ENCODE measurements at places on chromosomes 1 and 21.

- DNase-seq: peak; percentile 59
These were observed 26.2 kb upstream of the SCMH1 start for GRCh38 chr1:41268154-41268770.

GRCh38 chr1:48810740-48811139 lies 34.0 kb upstream of the BEND5 start:
- no peak for DNase-seq

DNA sequence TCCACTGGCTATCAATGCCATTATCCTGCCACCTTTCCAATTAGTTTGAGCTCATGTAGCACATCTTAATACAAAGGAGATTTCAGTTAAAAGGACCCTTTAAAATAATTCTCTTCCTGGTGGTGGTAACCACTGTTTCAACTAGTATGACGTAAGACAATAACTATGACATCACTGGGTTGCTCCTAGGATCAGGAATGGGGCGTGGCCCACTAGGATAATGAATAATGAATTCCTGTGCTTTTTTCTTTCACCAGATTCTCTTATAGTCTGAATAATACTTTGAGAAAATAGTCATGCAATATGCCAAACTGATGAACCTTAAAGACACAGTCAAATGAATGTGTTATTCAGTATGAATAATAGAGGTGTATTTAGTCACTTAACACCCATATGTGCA lies 10.6 kb upstream of the KIFAP3 start:
- DNase-seq: no peak

DNA sequence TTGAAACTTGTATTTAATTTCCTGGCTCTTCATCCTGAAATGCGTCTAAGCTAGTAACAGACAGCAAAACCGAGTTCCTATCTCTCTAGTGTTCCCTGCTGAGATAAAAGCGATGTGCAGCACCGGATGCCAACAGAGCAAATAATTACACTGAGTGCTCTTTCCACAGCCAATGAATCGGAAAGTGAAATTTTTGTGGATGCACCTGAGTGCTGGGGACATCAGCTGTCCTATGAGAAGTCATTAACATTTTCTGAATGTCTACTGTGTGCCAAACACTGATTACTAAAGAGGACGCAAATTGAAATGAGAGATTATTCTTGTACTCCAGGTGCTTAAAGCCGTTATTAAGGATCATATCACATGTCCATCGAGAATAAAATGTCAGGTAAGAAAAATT lies 278.0 kb downstream of the RGS7 start:
- DNase-seq: peak; percentile 89

GRCh38 chr1:182317611-182318161 lies 73.9 kb downstream of the GLUL start:
- DNase-seq: no peak

DNA sequence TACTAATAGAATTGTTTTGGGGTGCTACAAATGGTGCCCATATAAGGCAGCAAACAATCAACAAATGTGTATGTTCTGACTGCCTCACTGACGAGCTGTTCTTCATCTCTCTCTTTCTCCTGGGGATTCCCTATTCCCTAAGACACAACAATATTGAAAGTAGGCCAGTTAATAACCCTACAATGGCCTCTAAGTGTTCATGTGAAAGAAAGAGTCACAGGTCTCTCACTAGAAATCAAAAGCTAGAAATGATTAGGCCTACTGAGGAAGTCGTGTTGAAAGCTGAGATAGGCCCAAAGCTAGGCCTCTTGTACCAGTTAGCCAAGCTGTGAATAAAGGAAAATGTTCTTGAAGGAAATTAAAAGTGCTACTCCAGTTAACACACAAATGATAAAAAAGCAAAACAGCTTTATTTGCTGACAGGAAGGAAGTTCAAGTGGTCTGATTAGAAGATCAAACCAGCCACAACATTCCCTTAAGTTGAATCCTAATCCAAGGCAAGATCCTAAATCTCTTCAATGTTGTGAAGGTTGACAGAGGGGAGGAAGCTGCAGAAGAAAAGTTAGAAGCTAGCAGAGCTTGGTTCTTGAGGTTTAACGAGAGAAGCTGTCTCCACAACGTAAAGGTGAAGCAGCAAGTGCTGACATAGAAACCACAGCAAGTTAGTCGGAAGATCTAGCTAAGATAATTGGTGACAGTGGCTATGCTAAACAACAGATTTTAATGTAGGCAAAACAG lies 26.3 kb downstream of the ATP2B4 start:
- DNase-seq: no peak

DNA sequence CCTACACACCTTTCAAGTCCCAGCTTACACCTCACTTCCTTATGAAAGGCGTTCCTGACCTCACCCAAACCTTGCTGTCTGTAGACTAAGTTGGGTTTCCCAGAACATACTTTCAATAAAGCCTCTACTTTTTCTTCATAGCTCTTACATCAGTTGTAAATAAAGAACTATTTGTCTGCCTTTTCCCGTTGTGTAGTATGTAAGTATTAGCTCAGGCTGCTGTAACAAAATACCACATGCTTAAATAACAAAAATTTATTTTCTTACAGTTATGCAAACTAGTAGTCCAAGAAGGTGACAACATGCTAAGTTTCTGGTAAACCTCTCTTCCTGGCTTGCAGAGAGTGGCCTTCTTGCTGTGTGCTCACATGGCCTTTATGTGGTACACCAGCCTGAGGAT lies 86.7 kb downstream of the MAST2 start:
- DNase-seq: no peak

- DNase-seq: no peak
These were observed 12.1 kb downstream of the PTPRF start for GRCh38 chr1:43542527-43543458.

DNA sequence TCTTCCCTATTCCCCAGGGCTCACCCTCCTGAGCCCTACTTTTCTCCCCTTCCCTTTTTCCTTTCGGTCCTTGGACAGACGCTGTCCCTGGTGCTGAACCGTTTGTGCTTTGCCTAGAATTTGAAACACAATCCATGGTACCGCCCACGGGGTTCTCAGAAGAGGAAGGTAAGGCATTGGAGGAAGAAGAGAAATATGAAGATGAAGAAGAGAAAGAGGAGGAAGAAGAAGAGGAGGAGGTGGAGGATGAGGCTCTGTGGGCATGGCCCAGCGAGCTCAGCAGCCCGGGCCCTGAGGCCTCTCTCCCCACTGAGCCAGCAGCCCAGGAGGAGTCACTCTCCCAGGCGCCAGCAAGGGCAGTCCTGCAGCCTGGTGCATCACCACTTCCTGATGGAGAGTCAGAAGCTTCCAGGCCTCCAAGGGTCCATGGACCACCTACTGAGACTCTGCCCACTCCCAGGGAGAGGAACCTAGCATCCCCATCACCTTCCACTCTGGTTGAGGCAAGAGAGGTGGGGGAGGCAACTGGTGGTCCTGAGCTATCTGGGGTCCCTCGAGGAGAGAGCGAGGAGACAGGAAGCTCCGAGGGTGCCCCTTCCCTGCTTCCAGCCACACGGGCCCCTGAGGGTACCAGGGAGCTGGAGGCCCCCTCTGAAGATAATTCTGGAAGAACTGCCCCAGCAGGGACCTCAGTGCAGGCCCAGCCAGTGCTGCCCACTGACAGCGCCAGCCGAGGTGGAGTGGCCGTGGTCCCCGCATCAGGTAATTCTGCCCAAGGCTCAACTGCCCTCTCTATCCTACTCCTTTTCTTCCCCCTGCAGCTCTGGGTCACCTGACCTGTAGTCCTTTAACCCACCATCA lies 10.4 kb downstream of the BCAN start:
- DNase-seq: no peak

DNA sequence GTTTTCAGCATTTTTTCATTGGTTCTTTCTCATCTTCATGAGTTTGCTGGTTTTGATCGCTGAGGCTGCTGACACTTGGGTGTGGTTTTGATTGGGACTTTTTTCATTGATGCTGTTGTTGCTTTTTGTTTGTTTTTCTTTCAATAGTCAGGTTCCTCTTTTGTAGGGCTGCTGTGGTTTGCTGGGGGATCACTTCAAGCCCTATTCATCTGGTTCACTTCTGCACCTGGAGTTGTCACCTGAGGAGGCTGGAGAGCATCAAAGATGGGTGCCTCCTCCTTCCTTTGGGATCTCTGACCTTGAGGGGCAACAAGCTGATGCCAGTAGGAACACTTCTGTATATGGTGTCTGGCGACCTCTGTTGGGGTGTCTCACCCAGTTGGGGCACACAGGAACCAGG lies 1279.9 kb upstream of the TMPRSS15 start:
- no peak for DNase-seq

GRCh38 chr1:94989398-94989797 lies 62.5 kb upstream of the CNN3 start:
- DNase-seq: no peak

DNA sequence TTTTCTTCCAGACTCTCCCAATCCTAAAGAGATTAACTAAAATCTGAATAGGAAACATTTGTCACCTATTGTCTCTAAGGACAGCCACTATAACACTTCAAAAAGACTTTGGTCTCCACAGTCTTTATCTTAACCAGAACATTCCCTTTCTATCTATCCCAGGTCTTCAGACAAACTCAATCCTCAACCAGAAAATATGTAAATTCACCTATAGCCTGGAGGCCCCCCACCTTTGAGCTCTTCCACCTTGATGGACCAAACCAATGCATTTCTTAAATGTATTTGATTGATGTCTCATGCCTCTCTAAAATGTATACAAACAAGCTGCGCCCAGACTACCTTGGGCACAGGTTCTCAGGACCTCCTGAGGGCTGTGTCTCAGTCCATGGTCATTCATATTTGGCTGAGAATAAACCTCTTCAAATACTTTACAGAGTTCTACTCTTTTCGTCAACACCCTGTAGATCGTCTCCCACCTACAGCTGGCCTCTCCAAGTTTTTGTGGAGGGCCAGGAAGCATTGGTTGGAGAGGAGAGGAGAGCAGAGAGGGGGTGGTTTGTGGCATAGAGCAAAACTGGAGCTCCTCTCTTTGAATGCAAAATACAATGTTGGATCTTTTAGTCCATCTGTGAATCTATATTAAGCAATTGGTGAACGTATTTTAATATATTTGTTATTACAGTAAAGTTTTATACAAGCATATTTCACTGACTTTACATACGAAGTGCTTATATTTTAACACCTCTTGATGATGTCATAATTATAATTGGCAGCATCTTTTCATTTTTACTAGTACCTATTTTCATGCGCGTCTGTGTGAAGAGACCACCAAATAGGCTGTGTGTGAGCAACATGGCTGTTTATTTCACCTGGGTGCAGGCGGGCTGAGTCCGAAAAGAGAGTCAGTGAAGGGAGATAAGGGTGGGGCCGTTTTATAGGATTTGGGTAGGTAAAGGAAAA lies 230.7 kb upstream of the DUSP10 start:
- DNase-seq: no peak

- no peak for DNase-seq
These were observed 268.1 kb downstream of the SEC16B start for GRCh38 chr1:177701654-177702353.

DNA sequence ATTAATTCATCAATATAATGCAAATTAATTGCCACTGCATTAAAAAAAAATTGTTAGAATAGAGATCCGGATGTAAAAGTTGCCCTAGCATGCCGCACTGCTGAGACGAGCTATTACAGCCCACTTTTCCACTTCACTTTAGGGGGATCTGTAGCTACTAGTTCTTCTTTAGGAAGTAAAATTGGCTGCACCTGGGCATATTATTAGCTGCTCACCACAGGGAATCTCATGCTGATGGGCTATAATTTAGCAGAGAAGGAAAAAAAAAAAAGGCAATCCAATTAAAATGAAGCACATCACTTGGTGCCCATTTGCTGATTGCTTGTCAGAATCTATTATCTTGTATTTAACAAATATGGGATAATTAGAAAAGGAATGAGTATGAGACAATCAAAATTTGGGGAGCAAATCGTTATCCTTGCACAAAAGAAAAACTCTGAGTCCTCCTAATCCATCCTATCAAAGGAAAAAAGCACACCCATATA lies 233.4 kb downstream of the DSCAM start:
- DNase-seq: peak; percentile 86

DNA sequence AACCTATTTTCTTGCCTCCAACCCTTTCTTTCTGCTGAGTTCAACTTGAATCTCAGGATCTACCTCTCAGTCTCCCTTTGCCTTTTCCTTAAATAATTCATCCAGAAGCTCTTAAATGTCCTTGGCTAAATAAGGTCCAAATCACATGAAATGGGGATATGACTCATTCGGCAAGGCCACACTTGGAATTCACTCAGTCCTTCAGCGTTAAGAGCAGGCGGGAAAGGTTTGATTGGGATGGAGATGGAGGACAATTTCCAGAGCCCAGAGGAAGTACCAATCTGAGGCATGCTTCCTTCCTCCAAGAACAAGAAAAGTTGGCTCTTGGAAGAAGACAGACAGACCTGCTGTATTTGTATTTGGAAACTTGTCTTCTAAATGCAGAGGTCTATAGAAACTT lies 128.5 kb downstream of the PROX1 start:
- no peak for DNase-seq

- DNase-seq: peak; percentile 87
These were observed 32.0 kb upstream of the BTG2 start for GRCh38 chr1:203273206-203273868.

DNA sequence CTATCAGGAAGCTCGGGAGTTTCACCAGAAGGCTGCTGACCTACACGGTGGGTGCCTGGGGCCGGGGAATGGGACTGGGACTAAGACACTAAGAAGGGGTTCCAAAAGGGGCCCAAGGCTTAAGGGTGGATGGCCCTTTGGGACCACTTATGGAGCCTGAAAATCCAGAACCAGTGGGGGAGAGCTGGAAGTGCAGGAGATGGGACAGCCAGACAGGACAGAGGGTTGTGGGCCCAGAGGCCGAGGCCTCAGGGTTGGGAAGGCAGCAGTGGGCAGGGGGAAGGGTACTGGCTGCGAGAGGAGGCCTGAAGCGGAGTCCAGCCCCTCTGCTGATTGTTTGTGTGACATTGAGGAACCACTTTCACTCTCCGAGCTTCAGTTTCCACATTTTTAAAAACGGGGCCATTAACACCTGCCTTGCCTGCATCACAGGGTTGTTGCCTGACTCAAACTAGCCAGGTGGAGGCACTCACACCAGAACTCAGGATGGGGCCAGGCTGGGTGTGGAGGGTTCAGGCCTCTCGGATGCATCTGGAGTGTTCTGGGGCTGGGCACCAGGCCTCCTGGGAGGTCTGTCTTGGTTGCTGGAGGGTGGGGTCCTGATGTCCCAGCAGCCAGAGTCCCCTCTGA lies 3.0 kb downstream of the TTC24 start:
- no peak for DNase-seq

Data from NCI-H146 (cell line).